ENCODE measurements at places on chromosomes 1 and 21.

- no peak for DNase-seq
Observed at GRCh38 chr1:5686925-5687706, 305.1 kb downstream of the NPHP4 start.

DNA sequence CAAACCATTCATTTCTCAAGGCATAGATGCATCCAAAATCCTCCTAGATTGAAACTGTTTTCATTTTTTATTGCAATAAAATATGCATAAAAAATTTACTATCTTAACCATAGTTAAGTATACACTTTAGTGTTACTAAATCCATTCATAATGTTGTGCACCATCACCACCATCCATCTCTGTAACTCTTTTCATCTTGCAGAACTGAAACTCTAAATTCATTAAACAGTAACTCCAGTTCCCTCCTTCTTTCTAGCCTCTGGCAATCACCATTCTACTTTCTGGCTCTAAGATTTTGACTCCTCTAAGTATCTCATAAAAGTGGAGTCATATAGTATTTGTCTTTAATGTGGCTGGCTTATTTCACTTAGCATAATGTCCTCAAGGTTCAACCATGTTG lies 236.8 kb downstream of the SMYD3 start:
- DNase-seq = no peak

GRCh38 chr1:51612447-51612961 lies 4.4 kb upstream of the OSBPL9 start:
- no peak for DNase-seq

GRCh38 chr1:182380199-182380598 lies 11.4 kb downstream of the GLUL start:
- DNase-seq = no peak

- DNase-seq = no peak
Observed at GRCh38 chr1:166489670-166490436, 323.1 kb upstream of the FAM78B start.
